ENCODE measurements at places on chromosomes 16 and 17. TPM values are rescaled to one million over a fixed set of nuclear protein-coding genes. Genes with fewer than 3 reads are reported as not detected.

DNA sequence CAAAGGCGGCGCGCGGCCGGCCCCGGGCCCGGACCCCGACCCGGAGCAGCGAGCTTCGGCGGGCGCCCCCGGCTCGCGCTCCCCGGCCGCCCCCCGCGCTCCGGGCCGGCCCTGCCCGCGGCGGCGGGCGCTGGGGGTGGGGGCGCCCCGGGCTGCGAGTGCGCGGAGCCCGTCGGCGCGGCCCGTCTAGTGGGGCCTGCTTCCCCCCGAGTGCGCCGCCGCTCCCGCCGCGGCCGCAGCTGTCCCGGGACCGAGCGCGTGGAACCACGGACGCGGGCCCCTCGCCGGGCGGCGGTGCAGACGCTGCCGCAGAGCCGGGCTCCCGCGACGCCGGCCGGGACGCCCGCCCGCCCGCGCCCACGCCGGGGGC lies 308 bp downstream of the ADCY9 start:
- no peak for DNase-seq

Gene CEP295NL
- 4.6 TPM for total RNA-seq

DNA sequence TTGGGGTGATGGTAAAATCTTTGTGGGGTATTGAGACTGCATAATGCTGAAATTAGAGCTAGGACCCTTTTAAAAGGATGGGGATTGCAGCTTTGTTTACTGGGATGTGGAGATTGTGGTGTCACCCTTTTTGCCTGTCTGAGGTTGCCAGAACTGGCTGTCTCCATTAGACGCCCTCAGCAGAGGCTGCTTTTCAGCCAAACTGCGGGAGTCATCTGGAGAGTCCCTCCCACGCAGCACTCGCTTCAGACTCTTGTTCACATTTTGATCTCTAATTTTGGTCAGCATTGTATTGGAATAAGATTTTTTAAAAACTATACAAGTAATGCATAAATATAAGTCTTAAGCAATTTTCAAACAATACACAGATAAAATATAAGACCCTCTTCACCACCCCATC lies 27.9 kb upstream of the JPT2 start:
- no peak for DNase-seq

Gene PRSS33
- 13.2 TPM for total RNA-seq

DNA sequence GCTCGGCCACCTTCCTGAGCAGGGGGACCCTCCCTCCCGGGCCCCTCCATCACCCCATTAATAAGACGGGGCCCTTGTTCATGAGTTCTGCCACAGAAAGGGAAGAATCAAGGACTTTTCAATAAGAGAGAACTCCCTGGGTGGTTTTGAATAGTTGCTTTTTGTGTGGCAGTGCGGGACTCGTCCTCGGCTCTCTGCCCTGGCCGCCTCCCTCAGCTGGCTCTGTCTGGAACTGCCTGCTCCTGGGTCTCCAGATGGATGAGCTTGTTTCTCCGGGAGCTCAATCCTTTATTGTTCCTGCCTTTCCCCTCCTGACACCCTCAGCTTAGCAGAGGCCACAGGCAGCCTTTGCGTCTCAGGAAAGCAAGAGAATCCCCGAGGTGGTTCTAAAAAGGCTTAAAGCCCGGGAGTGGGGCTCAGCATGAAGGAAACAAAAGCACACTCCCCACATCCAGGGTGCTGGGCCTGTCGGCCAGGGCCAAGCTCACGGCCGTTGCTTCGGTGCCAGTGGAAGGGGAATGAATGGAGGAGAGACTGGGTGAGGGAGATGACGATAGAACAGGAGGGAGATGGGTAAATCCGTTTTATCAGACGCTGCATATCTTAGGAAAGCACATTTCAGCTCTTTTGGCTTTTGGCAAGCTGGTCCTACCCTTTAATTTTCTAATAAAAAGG lies 60.2 kb downstream of the RAI1 start:
- no peak for DNase-seq

GRCh38 chr17:50364715-50365114 lies 8.3 kb downstream of the MRPL27 start:
- no peak for DNase-seq

DNA sequence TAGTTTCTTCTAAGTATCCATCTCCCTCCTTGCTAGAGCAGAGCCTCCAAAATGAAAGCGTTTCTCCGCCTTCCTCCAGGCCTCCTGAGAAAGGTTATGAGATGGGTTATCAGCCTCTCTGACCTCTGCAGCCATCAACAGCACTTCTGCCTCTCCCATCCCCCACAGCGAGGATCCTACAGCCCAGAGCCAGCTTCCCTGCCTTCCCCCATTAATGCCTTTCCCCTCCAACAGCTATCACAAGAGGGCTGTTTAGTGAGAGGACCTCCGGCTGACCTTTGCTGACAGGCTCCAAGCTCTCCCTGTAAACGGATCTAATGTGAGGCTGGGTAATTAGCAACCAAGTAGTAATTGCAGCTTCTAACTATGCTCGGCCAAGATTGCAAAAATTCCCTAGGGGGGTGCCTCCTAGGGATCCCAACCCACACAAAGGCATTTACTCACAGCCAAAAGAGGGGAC lies 55.8 kb downstream of the ZFHX3 start:
- no peak for DNase-seq

- no peak for DNase-seq
These were observed 220.1 kb upstream of the GSE1 start for GRCh38 chr16:85392756-85393673.

Gene CDH8
- total RNA-seq = not detected

- peak; percentile 55 for DNase-seq
These were observed 126.3 kb downstream of the ZNF778 start for GRCh38 chr16:89343501-89344457.

DNA sequence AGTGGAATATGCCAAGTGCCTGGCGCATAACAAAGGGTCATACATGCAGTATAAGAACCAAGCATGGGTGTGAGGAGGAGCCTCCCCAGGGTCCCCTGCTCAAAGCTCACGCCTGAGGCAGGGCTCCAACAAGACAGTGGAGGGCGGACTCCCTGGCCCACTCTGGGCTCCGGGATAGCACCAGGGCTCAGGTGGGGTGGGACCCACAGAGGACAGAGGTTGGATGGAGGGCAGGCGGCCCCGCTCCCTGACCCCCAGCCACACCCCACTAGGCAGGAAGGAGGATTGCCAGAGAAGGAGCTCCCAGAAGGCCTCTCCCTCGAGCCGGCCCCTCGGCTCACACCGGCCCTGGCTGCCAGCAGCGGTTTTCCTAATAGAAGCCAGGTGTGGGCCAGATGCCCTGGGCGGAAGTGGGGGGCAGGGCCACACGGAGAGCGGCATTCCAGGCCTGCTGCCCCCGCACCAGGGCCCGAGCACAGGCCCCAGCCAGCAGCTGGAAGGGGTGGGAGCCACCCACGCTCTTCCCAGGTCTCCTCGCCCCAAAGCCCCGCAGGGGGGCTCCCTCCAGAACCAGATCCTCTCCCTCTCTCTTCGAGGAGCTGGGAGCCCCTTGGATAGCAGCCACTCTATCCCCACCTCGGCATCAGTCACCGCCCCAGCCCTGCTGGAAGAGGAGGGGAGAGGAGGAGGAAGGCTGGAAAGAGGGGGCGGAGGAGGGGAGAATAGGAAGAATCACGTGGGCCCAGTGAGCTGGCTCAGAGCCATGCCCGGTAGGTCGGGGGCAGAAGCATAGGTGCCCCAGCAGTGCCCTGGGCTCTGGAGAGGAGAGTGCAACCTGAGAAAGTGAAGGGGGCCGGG lies 21.0 kb downstream of the VASN start:
- peak; percentile 57 for DNase-seq

Gene FBF1
- total RNA-seq = 33.6 TPM

GRCh38 chr17:50687200-50688066 lies 20.3 kb downstream of the ANKRD40 start:
- DNase-seq = no peak

GRCh38 chr17:74807441-74807840 lies 31.3 kb upstream of the NAT9 start:
- DNase-seq = no peak

DNA sequence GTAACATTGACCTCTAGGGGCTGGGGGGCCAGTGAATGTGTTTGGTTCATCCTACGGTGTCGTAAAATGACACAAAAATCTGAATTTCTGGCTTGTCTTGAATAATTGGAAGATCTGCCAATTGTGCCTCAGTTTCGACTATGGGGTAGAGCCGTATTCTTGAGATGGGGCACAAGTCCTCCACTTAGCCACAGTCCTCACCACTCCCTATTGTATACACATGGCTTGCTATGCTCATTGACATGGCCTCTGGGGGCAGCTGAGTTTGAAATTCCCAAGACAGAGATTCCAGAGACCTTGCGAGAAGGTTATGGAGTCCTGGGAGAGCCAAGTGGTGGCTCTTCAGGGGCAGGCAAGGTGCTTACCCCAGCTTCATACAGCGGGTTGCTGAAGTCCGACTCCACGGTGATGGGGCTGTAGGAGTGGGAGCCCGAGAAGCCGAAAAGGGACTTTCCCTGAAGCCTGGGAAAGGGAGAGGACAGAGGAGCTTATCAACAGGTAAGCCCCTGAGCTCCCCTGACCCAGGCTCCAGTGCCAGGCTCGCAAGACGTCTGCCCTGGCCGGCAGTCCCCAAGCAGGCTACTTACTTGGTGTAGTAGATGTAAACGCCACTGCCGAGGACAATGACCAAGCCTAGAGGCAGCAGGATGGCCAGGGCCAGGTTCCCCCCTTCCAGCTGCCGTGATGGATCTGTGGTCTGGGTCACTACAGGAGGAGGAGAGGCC lies 9.0 kb upstream of the CDIPT start:
- no peak for DNase-seq

- no peak for DNase-seq
These were observed 44.1 kb downstream of the CBFA2T3 start for GRCh38 chr16:88932929-88933328.

Gene NHERF2
- 22.0 TPM for total RNA-seq

Gene SSTR5
- not detected for total RNA-seq

GRCh38 chr17:78870621-78871020 lies 30.0 kb upstream of the USP36 start:
- no peak for DNase-seq

DNA sequence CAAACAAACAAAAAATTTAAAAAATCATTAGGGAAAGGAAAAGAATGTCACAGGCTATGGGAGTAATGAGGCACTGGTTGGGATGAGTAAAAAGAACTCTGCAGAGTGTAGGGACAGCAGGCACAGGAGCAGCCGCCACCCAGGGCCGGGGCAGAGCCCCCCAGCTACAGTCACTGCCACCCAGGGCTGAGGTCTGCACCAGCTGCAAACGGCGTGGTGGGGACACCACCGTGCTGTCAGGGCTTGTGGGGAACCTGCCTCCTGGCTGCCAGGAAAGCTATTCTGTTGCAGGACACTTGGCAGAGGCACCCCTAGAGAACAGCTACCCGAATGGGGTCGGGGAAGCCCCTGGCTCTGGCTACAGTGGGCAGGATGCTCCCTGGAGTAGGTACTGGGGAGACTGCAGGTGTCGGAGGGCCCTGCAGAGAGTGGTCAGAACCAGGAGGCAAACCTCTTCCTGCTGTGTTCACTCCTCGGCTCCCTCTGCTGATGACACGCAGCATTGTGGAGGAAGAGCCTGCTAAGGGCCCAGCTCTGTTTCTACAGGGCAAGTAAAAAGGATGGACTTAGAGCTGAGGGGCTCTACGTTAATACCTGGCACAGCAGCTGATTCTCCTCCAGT lies 32.3 kb upstream of the CAPN15 start:
- DNase-seq = peak; percentile 70

Gene CRYBA1
- not detected for total RNA-seq

Gene DNASE1L2
- 5.7 TPM for total RNA-seq

- DNase-seq = no peak
These were observed 9.6 kb upstream of the MPP2 start for GRCh38 chr17:43917016-43917347.

GRCh38 chr16:54145881-54146280 lies 140.7 kb downstream of the IRX3 start:
- DNase-seq = no peak

DNA sequence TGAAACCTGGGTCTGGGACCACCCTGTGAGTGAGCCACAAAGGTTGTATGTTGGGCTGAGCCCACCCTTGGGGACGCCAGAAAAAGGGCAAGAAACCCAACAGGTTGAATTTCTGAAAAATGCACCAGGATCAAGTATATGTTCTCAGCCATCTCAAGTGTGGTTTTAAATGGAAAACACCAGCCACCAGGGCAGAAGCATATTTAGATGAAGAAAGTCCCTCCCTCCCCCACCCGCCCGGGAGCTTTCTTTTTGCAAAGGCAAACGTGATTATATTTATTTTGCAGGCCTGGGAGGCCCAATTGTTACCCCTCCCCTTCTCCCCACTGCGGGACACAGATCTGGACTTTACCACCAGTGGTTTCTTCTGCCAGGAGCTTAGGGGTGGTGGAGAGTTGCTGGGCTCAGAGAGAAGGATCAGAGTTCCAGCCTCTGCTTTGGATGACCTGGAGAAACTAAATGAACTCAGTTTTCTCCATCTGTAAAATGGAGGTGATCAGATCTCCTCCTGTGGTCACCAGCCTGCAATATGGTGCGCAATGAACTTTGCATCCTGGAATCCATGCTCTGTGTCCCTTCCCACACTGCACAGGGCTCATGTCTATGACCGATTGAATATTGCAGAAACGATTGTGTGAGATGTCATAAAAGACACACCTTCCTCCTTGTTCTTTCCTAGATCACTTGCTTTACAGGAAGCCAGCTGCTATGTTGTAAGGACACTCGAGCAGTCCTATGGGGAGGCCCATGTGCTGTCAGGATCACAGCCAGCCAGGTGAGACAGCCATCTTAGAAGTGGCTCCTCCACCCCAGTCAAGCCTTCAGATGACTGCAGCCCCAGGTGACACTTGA lies 21.0 kb upstream of the NGFR start:
- DNase-seq = no peak

Gene GINS3
- total RNA-seq = 11.9 TPM

Gene CLEC19A
- 0.15 TPM for total RNA-seq

DNA sequence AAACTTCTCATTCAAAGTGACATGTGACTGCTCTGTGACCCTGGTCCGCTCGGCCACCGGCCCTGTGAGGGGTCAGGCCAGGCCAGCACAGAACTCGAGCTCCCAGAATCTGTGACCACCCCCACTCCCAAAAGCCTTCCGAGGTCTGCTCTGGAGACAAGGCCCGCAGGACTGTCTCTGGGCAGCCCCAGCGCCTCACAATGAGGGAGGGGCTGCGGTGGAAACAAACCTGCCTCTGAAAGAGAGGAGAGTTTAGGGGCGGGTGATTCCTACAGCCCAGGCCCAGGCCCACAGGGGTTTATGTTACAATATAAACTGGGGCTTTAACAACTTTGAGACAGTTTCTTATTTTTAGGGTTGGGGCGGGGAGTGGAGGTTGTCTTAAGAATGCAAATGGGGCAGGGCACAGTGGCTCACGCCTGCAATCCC lies 19.9 kb downstream of the IGFBP4 start:
- no peak for DNase-seq

GRCh38 chr16:19859166-19859565 lies 25.5 kb downstream of the GPRC5B start:
- DNase-seq = no peak

Gene SALL1
- total RNA-seq = not detected

DNA sequence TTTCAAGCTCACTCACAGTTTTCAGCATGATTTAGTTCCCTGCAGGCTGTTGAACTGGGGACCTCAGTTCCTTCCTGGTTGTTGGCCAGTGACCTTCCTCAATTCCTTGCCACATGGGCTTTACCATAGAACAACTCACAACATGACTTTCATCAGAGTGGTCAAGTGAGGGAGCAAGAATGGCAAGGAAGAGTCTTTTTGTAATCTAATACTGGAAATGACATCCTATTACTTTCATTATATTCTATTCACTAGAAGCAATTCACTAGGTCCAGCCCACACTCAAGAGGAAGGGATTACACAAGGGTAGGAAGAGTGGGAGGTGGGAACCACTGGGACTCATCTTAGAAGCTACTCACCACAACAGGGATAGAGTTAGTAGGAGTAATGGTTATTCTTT lies 57.6 kb downstream of the SYT17 start:
- no peak for DNase-seq

GRCh38 chr17:30449480-30449879 lies 27.7 kb upstream of the GOSR1 start:
- DNase-seq = no peak
